ENCODE measurements at places on chromosomes 11 and 22.

DNA sequence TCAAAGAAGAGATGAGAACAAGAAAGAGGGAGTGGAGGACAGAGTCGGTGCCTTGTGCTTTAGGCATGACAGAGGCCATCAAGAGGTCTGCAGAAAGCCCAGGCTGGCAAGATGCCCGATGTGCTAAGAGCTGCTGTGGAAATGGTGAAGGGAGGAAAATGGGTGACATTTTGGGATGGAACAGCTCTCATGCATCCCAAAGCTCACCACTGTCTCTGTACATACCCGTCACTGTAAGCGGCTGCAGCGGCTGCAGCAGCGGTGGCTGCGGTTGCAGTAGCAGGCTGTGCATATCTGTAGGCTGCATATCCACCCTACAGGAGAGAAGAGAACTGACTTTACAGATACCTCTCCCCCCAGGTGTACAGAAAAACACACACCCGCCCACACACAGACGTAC, 28.6 kb downstream of the APOL5 start:
- DNase-seq, result no peak
- H3K4me1 ChIP-seq, result no peaks in the 10 kb centered on the region
- H3K27me3 ChIP-seq, result peaks cover 3% of the 10 kb centered on the region
- H3K27ac ChIP-seq, result no peak overlapping the region

DNA sequence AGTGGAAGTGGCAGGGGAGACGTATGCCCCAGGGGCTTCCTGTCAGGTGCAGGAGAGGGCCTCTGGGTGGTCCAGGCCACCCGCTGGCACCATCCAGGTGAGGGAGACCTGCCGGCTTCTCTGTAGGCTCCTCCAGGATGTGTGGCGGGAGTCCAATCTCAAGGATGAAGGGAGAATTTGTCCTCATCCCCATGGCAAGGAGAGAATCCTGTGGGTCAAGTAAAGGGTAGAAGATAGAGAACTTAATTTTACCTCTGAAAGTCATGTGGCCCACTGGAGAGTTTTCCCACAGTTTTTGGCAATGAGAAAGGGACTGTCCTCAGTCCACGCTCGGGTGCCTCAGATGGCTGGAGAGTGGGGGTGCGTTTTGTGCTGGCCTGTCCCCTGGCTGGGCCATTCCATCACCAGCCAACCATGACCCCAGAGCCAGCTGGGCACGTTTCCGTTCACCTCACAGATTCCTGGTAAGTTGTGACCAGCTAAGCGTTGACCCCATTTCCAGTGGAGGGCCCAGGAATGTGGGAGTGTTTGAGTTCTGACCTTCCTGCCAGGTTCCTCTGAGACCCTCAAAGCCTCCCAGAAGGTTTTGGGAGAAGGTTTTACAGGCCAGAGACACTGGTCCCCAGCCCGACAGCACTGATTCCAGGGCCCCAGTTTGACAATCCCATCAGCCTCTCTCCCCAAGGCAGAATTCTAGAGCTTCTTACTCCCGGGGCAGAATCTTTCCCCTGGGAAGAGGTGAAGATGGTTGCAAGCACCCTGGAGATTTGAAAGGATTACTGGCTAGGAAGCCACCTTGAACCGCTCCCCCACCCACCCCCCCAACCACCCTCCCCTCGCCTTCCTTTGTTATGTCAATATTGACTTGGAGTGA, 2.6 kb downstream of the OVOL1 start:
- no peak overlapping the region for H3K4me3 ChIP-seq
- H3K27me3 ChIP-seq, result peaks cover 32% of the 10 kb centered on the region
- no peak for DNase-seq
- H3K4me1 ChIP-seq, result peaks cover 31% of the 10 kb centered on the region

DNA sequence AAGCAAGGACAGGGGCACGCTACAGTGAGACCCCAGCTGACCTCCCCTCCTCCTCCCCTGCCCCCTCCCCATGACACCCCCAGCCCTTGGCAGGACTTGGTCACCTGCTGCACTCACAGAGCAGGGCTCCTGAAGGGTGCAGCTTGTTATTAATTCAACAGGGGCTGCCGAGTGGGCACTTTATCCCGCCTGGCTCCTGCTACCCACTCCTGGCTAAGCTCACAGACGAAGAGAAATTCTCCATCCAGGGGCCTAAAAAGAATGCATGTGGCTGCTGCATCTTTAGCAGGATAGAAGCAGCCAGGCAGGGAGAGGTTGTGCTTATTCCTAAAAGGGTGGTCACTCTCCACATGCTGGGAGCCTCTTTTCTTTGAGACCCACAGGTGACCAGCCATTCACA, 40.3 kb downstream of the GALNT18 start:
- no peaks in the 10 kb centered on the region for H3K36me3 ChIP-seq
- H3K27me3 ChIP-seq, result no peaks in the 10 kb centered on the region
- DNase-seq, result no peak
- H3K4me1 ChIP-seq, result peaks cover 4% of the 10 kb centered on the region
- H3K27ac ChIP-seq, result no peak overlapping the region

DNA sequence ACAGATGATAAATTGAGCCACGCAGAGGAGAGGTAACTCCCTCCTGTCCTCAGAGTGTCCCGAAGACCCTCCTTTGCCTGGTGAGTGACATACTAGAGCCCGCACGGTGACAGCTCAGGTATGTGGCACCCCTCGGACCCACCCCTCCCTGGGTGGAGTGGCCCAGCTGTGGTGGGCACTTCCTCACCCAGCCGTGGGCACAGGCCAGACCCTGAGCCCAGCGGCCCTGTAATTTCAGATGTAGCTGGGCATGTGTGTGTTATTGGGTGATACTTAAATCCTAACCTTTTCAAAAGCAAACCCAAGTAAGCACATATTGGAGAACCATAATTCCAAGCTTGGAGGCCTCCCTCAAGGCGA, 93.2 kb downstream of the WNT7B start:
- H3K36me3 ChIP-seq, result no peaks in the 10 kb centered on the region
- no peak for DNase-seq
- no peak overlapping the region for H3K27ac ChIP-seq
- H3K27me3 ChIP-seq, result peaks cover 21% of the 10 kb centered on the region

- no peak overlapping the region for H3K4me3 ChIP-seq
- no peaks in the 10 kb centered on the region for H3K27me3 ChIP-seq
- DNase-seq, result no peak
Observed at GRCh38 chr11:97557399-97557798, 1167.6 kb downstream of the JRKL start.

- no peaks in the 10 kb centered on the region for H3K4me1 ChIP-seq
- no peaks in the 10 kb centered on the region for H3K36me3 ChIP-seq
- DNase-seq, result no peak
- peaks cover 2% of the 10 kb centered on the region for H3K27me3 ChIP-seq
Observed at GRCh38 chr11:112644410-112645131, 316.6 kb upstream of the NCAM1 start.

GRCh38 chr11:32911413-32911812, 18.8 kb downstream of the QSER1 start:
- H3K4me1 ChIP-seq, result peaks cover 6% of the 10 kb centered on the region
- DNase-seq, result no peak
- H3K4me3 ChIP-seq, result no peak overlapping the region
- no peaks in the 10 kb centered on the region for H3K27me3 ChIP-seq

DNA sequence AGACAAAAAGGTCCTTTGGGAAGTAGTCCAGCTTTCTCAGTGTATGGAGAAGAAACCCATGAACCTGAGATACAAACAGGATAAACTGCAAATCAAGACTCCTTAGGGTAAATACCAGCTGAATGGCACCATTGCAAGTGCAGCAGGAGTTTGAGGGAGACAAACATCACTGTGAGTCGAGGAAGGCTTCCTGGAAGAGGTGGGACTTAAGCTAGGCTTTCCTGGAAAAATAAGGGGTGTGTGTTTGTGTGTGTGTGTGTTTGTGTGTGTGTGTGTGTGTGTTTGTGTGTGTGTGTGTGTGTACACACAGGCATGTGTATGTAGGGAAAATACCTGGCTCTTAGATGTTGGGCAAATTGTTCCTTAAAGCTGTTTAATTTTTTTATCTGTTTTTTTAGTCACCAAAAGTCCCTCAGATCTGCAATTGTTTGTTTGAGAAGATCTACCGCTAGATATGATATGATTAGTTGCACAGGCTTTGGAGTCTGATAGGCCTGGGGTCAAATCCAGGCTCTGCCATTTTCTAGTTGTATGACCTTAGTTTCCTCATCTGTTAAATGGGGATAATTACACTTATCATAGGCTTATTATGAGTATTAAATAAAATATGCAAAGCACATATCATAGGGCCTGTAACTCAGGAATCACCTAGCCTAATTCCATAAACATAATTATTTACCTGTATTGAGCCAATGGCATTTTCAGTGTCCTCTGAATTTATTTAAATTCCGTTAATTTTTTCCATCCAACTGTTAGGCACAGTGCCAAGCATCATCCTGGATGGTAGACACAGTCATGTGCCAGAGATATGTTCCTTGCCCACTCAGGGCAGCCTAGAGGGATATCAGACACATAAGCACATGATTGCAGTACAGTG, 85.6 kb upstream of the EED start:
- H3K4me3 ChIP-seq, result no peak overlapping the region
- H3K27ac ChIP-seq, result no peak overlapping the region
- peaks cover 34% of the 10 kb centered on the region for H3K4me1 ChIP-seq
- H3K27me3 ChIP-seq, result no peaks in the 10 kb centered on the region

All from T-helper 2 cell treated with Interferon-gamma antibody and Interleukin-4, amounts not matched to agents 5 μg/mL and 100 μg/mL, for 36 hours (primary cell).